ENCODE measurements at places on chromosomes 7 and 10. TPM values are rescaled to one million over a fixed set of nuclear protein-coding genes. Genes with fewer than 3 reads are reported as not detected.

FGFBP3 gene
- 0.81 TPM for total RNA-seq

PNLIPRP3 gene
- total RNA-seq: 0.20 TPM

ZNF37A gene
- total RNA-seq: 16.6 TPM

COBL gene
- 29.2 TPM for total RNA-seq

UCN3 gene
- total RNA-seq: 1.2 TPM

ACTR1A gene
- total RNA-seq: 92.5 TPM

USP54 gene
- 114 TPM for total RNA-seq

SLC18A3 gene
- total RNA-seq: not detected

ACTL6B gene
- not detected for total RNA-seq

GLUD1 gene
- total RNA-seq: 120 TPM

GHRHR gene
- not detected for total RNA-seq

CAV2 gene
- total RNA-seq: 192 TPM

LRMDA gene
- total RNA-seq: 20.0 TPM

LIPN gene
- total RNA-seq: 1.0 TPM

PILRA gene
- total RNA-seq: 36.9 TPM

C1GALT1 gene
- 33.9 TPM for total RNA-seq

ACBD7 gene
- total RNA-seq: not detected

Measured in upper lobe of right lung (tissue), 1 donor.